Muscle of leg (tissue), 16 donors: ENCODE measurements at places on chromosomes 4 and X. TPM values are rescaled to one million over a fixed set of nuclear protein-coding genes. Genes with fewer than 3 reads are reported as not detected.

Gene KDM5C
- total RNA-seq: 48.2 TPM

Gene FRMD7
- total RNA-seq: 1.3 TPM

Gene CDKL5
- total RNA-seq: 6.1 TPM

Gene QRFPR
- total RNA-seq: 1.1 TPM

Gene ADH4
- not detected for total RNA-seq

Gene SSX4
- total RNA-seq: not detected

Gene GBA3
- 0.27 TPM for total RNA-seq

Gene CPZ
- 18.4 TPM for total RNA-seq

Gene TEX13C
- total RNA-seq: not detected

Gene TRIM60
- not detected for total RNA-seq
